ENCODE measurements at places on chromosomes 5 and 9. TPM values are rescaled to one million over a fixed set of nuclear protein-coding genes. Genes with fewer than 3 reads are reported as not detected.
A peak's percentile ranks its signal among the peaks of the same experiment; 100 is the strongest.

Gene IFNE
- total RNA-seq: not detected

DNA sequence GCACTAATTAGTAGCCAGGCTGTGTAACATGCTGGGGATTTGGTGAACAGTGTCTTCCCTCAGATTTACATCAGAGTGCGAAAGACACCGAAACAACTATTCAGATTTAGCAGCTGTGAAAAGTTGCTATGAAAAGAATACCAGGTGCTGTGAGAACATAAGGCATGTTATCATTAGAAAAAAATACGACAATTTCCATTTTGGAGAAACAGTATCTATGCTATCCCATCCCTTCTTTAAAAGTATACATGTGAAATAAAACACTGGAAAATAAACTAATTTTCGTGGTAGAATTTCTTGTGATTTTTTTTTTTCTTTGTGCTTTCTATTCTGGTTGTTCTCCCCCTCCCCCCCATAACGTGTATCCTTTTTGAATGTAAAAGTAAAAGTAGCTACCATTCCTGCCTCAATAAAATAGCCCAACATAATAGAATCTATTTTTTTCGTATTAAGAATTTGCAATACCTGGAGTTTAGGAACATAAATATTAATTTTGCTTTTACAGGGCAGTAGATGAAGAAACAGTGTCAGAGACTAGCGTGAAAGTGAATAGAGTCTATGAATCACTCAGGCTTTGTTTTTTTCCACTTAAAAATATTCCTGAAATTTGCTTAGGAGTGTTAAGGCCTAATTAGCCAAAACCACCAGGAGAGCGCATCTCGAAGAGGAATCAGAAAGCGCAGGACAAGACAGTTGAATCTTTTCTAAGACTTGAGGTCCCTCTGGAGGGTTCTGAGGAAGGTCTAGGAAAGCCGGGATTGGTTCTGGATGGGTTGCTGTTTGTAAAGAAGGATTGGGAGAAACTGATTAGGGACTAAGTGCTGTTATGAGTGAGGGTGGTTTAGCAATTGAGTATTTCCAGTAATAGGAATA is 813 bp upstream of the SLU7 start:
- no peak for DNase-seq

- DNase-seq: no peak
Measured at GRCh38 chr9:69599232-69599971, 72.8 kb downstream of the APBA1 start.

DNA sequence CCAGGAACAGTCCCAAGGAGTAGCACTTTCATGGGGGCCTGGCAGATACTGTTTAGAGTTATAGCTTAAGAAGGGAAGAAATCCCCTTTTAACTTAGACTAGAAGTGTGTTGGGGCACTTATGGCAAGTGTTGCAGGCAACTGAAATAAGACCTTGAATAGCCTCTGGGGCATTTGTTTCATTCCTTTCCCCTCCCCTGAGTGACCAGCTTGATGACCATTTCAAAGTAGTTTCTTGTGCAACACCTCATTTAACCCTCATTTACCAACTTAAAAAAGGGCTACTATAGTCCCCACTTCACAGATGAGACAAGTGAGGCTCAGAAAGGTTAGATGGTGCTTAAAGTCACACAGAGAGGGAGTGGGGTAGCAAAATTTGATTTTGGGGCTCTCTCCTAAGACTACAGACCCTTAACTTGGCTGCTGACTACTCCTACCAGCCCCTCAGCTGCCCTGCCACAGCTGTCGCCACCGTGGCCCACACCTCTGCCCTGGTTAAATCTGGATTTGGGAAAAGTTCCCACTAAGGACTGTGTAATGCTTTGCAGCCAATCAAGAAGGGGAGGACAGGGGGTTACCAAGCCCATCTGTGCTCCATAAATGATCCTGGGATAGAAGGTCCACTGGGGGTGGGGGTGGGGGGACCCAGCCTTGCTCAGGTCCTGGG is 5.5 kb downstream of the PDLIM4 start:
- peak; percentile 67 for DNase-seq

Gene IL4
- total RNA-seq: not detected

DNA sequence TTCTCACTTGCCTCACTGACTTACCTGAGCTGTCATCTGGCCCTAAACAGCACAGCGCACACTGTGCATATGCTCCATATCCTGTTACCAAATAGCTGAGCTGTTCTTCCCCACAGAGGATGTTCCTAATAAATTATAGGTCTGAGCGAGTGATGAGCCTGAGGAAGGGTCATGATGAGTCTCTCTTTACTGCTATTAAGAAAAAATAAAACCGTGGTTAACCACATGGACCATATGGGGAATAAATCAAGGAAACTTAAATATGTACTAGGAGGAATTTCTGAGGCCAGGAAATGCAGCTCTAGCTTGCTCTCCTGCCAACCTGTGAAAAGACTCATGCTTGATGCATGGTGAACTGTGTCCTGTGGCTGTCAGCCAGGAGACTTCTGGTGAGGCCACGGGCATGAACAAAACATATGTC is 424.8 kb upstream of the DMAC1 start:
- no peak for DNase-seq

GRCh38 chr5:133382661-133383579 is 229.4 kb downstream of the FSTL4 start:
- peak; percentile 49 for DNase-seq

- no peak for DNase-seq
Measured at GRCh38 chr9:94668928-94669729, 29.8 kb upstream of the FBP1 start.

- DNase-seq: no peak
Measured at GRCh38 chr9:123637945-123638634, 282.1 kb downstream of the CRB2 start.

DNA sequence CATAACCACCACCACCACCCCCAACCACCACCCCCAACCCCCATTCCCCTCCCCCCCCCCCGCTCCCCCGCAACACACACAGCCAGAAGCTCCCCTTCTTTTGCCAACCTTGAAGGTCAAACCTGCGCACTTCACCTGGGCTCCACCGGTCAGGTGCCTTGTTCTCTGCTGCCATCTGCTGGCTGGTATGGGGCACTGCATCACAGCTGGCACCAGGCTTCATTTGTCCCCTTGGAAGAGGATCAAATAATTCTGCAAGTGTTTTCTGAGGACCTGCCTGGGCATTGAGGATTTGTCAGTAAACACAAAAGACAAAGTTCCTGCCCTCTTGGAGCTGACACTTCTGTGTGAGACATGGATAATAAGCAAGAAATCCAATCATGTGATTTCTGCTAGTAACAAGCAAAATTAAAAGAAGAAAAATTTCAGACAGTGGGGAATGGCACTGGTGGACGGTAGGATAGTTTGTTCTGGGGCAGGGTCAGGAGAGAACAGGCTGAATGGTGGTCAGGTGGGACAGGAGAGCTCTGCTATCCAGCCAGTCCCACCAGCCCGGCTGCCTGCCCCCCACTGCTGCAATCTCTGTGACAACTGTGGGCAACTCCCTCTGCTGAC is 55.6 kb upstream of the LMX1B start:
- no peak for DNase-seq

- peak; percentile 89 for DNase-seq
Measured at GRCh38 chr9:132409828-132410528, at the start of gene CFAP77. TSS of gene CFAP77 (plus strand) at chr9:132410211. CDS start at chr9:132410272, 61 bp downstream.

DNA sequence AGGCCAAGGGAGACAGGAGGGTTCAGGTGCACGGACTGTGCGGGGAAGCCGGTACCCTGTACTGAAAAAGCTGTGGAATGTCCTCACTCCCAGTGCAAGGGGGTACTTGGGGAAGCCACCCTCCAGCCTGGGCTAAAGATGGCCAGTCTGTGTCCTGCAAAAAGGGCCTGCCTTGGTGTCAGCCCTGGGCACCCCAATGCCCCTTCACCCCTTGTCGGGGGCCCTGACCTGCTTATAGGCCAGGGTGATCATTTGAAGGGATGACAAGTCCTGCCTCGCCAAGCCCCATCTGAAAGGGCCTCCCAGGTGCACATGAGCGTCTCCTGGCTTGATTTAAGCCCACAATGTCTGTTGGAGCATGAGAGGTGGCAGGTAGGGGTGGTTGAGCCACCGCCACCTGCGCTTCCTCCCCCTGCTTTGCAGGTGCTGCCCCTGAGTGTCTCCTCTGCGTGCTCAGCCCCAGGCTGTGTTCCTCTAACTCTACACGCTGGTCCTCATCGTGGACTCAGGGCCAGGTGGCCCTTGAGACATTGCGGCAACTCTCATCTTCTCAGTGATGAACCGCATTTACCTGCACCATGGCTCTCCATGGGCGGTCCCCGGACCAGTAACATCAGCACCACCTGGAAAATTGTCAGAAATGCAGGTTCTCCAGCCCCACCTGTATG is 97.0 kb downstream of the ANKRD33B start:
- DNase-seq: peak; percentile 65

Gene RMRP
- total RNA-seq: 19,106 TPM

DNA sequence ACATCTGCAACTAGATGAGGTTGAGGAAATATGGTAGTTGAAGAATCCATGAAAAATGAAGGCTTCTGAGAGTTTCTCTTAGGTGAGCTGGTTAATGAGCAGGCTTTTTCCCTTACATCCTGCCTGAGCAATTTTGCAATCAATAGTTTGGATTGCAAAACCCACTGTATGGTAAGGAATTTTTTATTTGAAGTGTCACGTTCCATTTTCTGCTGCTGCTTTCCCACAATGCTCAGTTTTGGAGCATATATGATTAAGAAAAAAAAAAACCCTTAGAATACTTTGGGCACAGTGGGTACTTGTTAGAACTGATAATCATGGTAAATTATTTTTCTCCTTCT is 144.2 kb downstream of the PCSK1 start:
- DNase-seq: no peak

Gene IL5
- total RNA-seq: not detected

- no peak for DNase-seq
Measured at GRCh38 chr9:121210536-121210935, 8.9 kb upstream of the RAB14 start.

DNA sequence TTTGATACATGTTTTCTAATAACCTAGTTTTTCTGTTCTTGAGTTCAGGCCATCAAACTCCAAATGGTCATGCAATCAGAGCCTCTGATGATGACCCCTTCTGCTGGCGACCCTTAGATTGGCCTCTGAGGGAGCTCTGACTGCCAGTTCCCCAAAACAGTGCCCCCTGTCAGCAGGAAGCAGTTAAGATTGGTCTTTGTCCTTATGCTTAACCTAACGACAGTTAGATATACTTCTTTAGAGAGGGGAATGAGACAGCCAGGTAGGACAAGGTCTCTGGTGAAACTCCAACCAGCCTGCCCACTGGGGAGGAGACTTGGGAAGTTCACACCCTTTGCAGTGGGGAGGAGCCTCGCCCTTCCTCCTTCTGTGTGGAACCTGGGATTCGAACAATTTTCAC is 390.4 kb upstream of the KIF2A start:
- no peak for DNase-seq

DNA sequence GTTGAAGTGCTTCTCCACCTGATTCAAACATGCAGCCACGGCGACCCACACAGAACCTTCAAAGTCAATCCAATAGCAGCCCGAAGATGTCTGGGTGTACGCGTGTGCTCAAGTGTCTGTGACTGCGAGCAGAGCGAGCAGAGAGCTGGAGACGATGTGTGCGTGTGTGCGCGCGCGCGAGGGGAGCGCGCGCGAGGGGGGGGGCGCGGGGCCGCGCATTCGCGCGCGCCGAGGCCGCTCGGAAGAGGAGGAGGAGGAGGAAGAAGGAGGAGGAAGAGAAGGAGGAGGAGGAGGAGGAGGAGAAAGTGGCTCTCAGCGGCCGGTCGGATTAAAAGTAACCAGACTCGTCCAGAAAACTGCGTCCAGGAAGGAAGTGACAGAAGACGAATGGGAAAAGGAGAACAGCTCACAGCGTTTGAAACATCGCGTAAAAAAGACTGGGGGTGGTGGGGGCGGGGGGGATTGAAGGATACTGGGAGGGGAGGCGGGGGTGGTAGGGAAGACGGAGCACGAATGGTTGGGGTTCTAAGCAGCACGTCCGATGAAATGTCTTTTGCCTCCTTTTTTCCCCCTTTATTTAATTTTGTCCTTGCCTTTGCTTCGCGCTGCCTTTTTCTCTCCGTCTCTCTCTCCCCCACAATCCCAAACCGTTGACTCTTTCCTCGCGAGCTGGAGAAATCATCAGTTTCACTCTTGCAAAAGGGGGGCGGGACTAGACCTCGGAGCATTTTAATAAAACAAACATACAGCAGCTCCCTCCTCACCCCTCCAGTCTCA is at the start of gene MEF2C:
Gene MEF2C, minus strand, starts transcription at position 126 of the 777 bp plus-strand sequence. CDS start 59,396 bp downstream, outside the sequence.
- peak; percentile 89 for DNase-seq

Gene DAB2
- total RNA-seq: 221 TPM

Gene FOXD4
- 0.32 TPM for total RNA-seq

Gene PCDHB11
- 2.0 TPM for total RNA-seq

DNA sequence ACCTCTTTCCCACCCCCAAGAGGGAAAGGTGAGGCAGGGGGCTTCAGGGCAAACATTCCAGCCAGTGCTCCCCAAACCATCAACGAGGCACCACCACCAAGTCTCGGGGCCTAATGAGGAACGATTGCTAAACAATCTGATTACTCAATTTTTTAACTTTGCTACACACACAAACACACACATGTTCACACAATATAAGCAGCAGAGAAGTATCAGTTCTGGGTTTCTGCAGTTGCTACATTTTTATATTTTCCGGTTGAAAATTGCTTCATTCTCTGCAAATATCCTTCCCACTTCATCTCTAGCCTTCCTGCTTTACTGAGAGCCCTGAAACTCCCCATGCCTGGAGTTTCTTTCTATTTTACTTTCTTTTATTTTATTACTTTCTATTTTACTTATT is 60.2 kb downstream of the FEM1C start:
- DNase-seq: no peak

- no peak for DNase-seq
Measured at GRCh38 chr5:96236051-96236450, 197.0 kb downstream of the PCSK1 start.

- no peak for DNase-seq
Measured at GRCh38 chr5:93644760-93645159, 61.7 kb downstream of the NR2F1 start.

DNA sequence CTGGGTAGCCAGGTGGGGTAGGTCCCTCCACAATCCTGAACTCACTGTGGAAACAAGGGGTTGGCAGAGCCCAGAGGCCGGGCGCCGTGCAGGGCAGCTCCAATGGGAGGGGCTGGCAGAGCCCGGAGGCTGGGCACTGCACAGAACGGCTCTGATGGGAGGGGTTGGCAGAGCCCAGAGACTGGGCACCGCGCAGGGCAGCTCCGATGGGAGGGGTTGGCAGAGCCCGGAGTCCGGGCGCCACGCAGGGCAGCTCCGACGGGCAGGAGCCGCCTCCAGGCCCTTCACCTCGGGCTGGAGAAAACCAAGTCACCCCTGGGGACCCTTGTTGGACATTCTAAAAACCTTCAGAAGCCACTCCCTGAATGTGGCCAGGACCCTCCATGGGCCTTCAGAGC is 9.3 kb downstream of the NACC2 start:
- no peak for DNase-seq

Gene ZNF189
- total RNA-seq: 21.6 TPM

DNA sequence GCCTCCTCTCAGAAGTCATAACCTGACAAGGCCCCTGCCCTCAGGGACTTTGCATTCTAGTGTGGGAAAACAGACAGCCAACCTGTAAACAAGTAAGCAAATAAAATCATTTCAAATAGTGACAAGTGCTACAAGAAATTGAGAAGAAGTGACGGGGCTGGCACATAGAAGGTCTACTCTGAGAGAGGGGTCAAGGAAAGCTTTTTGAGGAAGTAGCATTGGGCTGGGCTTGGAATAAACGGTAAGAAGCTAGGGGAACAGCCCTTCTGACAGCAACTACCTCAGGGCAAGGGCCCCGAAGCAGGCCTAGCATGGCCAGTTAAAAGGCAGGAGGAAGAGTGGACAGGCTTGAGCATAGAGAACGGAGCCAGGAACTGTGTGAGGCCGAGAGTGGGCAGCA is 4.8 kb upstream of the SLC2A8 start:
- DNase-seq: no peak

Gene PDE6A
- total RNA-seq: not detected
